Activated CD8-positive, alpha-beta memory T cell treated with anti-CD3 and anti-CD28 coated beads for 1 hour (primary cell): ENCODE measurements at places on chromosomes 5 and 9.

GRCh38 chr5:109580225-109580624 is 109.5 kb upstream of the MAN2A1 start:
- no peak for DNase-seq

DNA sequence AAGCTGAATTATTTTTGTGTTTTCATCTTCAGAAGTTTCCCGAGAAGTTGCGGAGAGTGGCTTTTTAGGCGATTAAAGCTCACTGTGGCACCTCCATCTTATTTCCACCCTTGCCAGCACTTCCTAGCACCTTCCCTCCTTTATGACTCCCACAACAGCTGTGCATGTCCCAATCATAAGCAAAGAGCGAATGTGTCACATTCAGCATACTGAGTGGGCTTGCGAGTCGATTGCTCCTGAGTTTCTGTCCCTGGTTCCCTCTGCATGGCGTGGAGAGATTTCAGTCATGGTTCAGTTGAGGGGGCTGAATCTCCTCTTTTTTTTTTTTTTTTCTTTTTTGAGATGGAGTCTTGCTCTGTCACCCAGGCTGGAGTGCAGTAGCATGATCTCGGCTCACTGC is 144.9 kb downstream of the ARHGAP26 start:
- no peak for DNase-seq

DNA sequence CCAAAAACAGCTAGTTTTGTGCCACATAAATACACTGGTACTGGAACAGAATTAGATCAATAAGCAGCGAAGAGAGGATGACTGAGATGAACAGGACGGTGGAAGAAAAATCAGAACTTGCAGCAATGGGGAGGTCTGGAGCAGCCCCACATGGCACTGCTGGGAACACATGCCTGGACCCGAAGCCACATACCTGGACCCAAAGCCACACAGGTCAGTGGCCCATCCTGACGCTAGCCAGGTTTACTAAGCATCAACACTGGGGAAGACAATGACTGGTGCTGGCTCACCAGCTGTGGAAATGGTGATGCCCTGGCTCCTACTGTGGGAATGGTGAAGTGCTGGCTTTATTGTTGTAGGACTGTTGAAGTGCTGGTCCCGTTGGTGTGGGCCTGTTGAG is 139.7 kb upstream of the IRX4 start:
- no peak for DNase-seq

DNA sequence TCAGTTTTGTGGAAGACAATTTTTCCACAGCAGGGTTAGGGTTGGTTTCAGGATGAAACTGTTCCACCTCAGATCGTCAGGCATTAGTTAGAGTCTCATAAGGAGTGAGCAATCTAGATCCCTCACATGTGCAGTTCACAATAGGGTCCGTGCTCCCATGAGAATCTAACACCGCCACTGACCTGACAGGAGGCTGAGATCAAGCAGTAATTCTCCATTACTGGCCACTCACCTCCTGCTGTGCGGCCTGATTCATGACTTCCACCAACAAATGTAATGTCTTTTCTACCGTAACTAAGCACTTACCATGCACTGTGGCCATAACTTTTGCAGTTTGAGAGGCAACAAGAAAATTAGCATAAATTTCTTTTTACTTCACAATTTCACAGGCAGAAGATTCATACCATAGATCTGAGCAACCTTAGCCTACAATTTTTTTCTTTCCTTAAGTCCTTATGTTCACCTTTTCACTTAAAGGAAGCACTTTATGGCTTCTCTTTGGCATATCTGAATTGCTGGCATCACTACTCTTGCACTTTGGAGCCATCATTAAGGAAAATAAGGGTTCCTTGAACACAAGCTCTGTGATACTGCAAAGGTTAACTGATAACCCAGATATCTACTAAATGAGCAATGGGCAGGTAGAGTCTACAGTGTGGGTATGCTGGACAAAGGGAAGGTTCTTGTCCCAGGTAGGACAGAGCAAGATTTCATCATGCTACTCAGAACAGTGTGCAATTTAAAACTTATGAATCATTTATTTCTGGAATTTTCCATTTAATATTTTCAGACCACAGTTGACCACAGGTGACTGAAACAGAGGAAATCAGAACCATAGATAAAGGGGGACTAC is 83.0 kb upstream of the IFNK start:
- DNase-seq = no peak

GRCh38 chr5:173633304-173633703 is 16.9 kb upstream of the BOD1 start:
- no peak for DNase-seq

- no peak for DNase-seq
Observed at GRCh38 chr9:12516573-12516972, 176.6 kb upstream of the TYRP1 start.

DNA sequence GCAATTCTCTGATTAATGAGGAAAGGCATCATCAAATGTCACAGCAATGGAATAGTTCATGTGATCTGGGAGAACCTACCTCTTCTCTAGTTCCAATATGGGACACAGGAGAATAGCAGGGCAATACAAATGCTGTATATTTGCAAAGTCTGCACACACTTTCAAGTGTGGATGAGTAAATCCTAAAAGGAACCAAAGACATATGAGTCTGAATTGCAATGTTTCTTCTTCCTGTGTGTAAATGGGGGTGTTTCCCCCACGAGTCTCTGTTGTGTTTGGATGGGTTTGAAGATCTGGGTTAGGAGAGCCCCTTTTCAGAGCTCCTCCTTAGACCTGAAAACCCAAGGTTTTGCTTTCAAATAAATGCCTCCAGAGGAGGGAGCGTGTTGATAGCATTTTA is 26.9 kb downstream of the SLC46A2 start:
- DNase-seq = no peak

DNA sequence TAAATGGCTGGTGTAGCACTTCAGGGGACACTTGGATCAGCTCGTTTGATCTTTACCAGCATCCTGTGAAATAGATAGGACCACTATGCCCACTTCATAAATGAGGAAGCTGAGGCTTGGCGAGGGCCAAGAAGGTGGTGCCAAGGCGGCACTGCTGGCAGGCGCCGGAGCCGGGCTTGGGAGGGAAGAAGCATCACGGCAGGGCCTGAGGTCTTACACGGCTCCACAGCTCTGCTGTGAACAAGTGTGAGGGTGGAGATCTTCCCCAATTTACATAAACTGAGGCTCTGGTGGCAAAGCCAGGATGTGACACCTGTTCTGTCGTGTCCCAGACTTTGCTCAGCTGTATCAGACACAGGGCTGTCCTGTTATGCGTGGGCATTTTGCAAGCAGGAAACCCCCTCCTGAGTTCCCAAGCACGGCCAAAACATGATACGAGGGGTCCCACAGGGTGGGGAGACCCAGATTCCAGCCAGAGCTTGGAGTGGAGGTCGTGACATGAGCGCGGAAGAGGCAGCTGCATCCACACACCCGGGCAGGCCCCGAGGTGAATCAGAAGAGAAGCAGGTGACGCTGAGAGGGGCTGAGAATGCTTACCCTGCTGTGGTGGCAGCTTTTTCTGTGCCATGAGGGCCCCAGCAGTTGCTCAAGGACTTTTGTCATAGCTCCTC is 117.5 kb upstream of the BOD1 start:
- no peak for DNase-seq

- DNase-seq = no peak
Observed at GRCh38 chr9:81538890-81539289, 150.5 kb downstream of the TLE1 start.

GRCh38 chr5:63025679-63026078 is 447.1 kb downstream of the LRRC70 start:
- no peak for DNase-seq

- no peak for DNase-seq
Observed at GRCh38 chr5:40396317-40396716, 283.4 kb upstream of the PTGER4 start.

DNA sequence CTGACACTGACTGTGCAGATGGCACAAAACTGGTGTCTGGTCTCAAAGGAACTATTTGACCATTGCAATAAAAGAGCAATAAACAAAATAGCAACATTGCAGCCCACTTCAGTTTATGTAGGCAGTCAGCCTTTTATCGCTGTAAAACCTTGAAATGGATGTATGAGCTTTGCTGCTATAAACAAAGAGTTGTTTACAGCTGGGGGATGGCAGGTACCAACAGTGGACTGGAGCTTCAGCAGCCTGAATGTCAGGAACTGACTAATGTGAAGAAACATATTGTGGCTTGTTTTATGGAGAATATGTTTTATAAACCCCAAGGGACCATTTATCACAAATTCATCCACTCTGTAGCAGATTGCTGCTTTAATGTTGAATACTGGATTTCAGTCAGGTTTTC is 78.0 kb downstream of the PTPRD start:
- DNase-seq = no peak
